Activated CD4-positive, alpha-beta memory T cell treated with anti-CD3 and anti-CD28 coated beads, Interleukin-2, amount 10 ng/mL, durations not matched to agents 7 days and 5 days (primary cell): ENCODE measurements at places on chromosomes 7 and 10.

DNA sequence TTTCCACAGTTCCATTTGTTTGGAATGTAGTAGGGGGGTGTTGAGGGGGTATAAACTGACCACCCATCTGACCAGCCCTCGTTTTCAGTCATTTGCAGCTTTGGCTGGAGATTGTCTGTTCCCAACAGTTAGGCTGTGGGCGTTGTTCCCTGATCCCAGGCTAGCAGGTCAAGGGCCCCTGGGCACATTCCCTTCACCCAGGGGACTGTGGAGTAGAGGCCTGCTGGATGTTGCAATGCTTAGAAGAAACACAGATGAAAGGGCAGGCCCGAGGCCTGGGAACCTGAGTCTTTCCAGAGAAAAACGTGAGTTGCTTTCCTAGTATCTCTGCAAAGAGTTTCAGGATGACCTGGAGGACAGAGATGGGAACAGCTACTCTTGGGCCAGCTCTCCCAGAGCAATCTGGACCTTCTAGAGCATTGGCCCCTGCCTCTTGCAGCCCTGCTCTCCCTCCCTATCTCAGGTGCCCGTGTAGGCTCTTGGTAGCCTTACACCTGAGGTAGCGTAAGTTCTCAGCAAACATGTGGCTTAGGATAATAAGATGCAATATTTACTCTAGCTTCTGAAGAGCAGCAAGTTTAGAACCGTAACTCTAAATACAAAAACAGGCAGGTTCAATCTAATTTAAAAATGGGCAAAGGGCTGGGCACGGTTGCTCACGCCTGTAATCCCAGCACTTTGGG lies 99.4 kb upstream of the EFCAB10 start:
- DNase-seq = no peak

DNA sequence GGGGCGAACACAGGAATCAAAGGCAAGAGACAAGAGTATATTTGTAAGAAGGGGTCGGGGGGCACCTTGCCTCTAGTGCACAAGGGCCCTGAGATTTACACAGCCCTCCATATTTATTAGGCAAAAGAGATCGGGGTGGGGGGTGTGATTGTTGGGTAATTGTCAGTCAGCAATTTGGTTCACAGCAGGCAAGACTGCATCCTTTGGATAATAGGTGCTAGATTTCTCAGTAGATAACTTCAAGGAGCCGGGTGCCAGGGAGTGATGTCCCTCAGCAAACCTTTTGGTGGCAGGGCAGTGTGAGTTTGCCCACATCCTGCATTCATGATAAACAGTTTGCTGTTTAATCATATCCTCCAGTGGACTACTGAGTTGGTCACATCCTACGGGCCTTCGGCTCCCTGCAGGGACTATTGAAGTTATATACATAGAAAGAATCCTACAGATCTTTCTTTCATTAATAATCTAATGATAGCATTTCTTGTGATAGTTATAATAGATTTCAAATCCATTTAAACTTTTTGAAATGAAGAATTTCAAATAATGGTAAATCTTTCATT lies 178.5 kb downstream of the GNAI1 start:
- DNase-seq = no peak

- DNase-seq = no peak
Measured at GRCh38 chr7:136303162-136303561, 326.0 kb upstream of the MTPN start.

GRCh38 chr10:42867571-42867970 lies 85.0 kb downstream of the BMS1 start:
- no peak for DNase-seq

DNA sequence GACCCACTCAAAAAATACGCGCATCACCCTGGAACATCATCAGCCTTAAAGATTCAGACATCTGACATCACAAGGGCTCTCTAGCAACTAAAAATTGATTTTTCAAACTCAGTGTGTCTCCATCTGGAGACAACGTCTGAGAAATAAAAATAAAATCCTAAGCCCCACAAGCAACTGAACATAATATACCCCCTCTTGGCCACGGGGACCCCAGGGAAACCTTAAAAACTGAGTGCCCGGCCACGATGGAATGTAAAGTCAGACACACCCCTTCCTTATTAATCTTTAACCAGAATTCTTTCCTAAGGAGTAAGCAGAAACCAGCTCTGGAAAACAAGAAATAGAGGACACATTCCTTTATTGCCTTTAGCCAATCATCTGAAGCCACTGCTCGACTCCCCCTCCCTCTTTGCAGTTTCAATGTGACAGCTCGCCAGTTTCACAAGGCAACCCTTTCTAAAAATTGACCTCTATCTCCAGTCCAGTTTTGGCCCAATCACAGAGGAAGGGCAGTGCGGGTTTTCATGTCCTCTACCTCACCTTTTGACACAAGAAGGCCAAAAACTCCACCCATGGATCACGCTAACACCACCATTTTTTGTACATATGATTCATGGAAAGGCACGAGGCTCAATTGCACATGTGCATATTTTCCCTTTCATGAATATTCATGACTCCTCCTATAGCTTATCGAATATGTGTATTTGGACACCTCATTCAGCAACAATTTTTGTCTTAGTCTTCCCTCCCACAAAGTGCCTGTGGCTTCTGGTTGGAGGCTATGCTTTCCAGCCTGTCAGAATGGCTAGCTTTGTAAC lies 24.2 kb downstream of the IFIT3 start:
- no peak for DNase-seq

DNA sequence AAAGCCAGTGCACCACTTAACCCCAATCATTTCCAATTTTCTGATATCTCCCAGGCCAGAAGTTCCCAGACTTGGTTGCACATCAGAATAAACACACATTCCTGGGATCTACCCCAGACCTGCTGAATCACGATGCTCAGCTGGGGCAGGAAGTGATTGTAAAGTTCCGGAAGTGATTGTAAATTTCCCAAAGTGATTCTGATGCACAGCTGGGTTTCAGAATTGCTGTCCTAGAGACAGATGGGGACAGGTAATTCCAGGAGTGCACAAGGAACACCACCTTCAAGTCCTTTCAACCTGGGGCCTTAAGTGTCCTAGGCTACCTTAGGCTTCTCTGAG lies 104.2 kb upstream of the EEPD1 start:
- DNase-seq = no peak

DNA sequence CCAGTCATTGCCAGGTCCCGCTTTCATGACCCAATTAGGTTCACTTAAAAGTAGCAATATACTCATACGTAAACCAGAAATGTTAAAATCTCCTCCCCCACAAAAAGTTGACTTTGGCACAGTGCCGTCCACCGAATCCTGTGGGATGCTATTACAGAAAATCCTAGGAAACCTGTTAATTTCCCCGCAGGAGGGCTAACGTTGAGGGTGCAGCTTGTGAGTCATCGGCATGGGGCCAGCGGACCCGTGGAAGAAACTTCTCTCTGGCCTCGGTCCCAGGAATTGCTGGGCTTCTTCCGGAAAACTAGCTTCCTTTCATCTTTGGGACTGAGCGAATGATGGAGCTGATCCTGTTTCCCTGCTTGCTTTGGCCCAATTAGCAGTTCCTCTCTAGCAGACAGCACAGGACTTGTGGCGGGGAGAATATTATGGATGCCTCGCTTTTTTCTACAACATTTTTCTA lies 13.5 kb downstream of the CRYGN start:
- no peak for DNase-seq

DNA sequence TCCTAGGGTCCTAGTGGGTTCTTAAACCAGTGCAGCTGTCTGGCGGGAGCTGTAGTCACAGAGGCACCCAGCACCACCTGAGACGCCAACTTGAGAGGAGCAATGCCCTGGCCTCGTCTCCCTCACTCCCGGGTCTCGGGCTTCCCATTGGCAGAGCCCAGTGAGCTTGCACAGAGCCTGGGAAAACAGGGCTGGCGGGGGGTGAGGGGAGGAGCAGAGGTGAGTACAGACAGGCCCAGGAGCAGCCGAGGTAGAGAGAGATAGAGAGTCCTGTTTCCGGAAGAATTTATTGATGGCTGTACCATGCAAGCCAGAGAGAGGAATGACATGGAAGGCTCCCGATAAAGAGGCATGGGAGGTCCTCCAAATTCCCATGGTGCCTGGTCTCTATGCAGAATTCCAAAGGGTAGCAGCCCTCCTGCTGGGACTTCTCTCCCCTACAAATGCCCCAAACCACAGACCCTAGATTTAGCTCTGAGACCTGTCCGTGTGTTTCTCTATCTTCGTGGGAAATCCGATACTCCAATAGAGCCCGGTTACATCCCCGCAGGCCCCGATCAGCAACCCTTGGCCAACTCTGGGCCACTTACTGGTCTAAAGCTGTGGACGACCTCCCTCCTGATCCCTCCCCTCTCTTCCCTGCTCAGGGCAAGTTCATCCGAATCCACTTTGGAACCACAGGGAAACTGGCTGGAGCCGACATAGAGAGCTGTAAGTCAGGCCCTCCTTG lies 20.3 kb upstream of the MYH16 start:
- DNase-seq = no peak

DNA sequence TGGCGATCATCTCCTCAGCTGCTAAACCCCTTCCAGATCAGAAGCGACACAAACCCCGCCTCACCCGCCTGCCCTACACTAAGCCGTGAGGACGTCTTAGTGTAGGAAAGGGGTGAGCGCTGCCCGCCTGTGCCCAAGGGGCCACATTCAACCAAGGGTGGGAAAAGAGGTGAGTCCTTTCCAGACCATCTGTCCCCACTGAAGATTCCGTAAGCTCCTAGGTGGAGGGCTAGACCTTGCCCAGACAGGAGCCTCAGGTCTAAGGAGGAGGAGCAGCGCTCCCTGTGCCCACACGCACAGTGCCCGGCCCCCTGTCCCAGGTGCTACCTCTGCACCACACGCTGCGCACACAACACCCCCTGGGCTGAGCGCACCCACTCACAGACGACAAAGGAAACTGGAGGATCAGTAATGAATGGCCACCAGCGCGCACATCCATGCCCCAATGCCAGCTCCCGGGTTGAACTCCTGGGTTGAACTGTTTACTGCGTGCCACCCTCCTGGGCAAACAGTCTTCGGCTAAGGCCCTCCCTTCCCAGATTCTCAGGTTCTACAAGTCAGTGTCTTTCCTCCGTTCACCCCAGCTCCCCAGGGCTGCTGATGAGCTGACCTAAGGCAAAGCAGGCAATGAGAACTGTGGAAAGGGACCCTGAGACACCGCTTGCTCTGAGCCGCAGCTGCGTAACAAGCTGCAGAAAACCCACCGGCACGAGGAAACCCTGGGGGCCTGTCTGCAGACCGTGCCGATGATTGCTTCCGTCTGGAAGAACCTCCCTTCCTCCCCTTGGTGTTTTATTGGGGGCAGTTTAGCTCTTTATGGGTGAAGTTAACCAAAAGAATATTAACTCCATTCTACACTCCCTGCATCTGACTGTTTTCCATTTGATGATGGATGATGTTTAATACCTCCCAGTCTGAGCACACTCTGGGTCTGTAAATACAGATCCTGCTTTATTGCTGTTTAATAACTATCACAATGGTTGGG lies 185.9 kb downstream of the MAD1L1 start:
- no peak for DNase-seq

DNA sequence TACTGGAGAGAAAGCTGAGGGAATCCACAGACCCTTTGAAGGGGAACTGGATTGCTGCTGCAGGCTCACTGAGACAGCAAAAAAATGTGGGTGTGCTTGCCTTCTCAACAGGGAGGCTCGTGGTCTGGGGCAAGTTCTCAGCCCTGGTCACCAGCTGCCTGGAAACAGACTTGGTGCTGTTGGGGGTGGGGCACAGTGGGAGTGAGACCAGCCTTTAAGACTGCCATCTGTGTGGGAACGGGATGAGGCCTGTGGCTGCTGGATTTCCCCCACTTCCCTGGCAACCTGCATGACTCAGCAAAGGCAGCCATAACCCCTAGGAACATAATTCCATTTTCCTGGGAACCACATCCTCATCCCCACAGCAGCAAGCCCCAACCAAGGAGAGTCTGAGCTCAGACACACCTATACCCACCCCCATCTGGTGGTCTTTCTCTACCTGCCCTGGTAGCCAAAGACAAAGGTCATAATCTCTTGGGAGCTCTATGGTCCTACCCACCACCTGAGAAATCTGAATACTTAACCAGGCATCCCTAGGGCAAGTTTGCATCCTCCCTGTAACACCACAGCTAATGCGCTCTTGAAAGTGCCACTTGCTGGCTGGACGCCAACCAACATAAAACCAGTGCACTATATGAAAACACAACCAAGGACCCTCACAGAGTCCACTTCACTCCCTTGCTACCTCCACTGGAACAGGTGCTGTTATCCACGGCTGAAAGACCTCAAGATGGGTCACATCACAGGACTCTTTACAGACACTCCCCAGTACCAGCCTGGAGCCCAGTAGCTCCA lies 45.0 kb upstream of the TFEC start:
- DNase-seq = no peak

DNA sequence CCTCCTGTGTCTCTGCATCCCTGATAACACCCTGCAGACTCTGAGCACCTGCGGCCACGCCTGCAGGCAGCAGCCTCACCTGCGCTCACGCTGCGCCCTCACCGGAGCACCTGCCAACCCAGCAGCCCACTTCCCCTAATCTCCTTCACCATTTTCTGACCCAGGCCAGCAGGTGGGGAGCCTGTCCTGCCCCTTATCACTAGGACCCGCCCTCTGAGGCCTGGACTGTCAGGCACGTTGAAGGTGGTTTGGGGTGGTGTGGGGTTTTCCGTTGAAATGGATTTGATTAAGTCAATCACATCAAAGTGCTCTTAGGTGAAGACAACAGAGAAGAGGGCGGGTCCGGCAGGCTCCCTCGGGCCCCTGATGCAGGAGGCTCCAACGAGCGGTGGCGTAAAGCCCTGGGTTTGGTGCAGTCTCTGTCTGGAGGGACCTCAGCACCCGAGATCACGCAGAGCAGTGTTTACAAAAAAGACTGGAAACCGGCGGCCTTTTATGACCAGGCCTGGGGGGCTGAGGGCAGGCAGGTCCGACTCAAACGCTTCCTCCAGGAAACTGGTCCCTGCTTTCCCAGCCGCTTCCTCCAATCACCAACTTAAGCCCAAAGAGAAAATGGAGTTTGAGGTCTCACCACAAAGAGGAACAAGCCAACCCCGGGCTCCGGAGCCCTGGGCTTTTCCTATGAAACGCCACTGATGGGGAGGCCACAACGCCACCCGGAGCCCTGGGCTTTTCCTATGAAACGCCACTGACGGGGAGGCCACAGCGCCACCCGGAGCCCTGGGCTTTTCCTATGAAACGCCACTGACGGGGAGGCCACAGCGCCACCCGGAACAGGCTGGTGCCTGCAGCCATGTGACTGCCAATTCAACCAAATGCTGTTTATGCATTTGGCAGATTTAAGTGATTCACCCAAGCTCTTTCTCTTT lies 45.5 kb downstream of the DPYSL4 start:
- no peak for DNase-seq

- DNase-seq = no peak
Measured at GRCh38 chr7:101278461-101279292, 33.8 kb upstream of the FIS1 start.

GRCh38 chr7:133529861-133530260 lies 277.0 kb downstream of the EXOC4 start:
- no peak for DNase-seq

DNA sequence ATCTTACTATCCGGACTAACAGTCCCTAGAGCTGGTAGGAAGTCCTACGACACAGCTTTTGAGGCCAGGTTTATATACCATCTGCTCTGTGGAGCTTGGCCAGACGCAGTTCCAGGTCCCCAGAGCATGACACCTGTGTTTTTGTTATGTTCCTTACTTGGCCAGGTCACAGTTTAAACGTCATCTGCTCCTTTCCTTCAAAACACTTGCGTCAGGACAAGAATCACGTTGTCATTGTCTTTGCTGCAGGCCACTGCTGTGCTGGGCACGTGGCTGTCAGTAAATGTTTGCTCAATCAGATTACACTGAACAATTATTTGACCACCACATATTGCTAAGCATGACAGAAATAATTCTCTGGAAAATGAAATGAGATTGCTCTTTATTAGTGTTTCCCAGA lies 23.9 kb downstream of the SLC18A2 start:
- DNase-seq = no peak
